ENCODE measurements at places on chromosomes 3 and 15.

DNA sequence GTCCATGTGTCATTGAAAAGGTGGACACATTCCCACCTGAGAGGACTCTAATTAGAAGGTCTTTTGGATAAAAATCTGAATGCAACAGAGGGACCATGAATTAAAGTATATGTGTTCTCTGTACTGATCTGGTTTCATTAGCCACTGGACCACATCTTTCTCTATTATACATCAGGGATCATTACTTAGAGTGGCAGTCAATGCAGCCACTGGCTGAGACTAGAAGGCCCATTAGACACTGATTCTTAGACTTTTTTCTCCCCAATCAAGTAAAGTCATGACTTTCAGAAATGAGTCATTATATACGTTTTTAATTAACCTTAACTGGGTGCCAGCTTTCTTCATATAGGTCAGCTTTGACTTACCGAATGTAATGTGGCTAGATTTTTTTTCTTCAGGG, 550.8 kb upstream of the CFAP20DC start:
- DNase-seq: no peak

GRCh38 chr3:126414961-126415660, 20.4 kb downstream of the CFAP100 start:
- DNase-seq: no peak

DNA sequence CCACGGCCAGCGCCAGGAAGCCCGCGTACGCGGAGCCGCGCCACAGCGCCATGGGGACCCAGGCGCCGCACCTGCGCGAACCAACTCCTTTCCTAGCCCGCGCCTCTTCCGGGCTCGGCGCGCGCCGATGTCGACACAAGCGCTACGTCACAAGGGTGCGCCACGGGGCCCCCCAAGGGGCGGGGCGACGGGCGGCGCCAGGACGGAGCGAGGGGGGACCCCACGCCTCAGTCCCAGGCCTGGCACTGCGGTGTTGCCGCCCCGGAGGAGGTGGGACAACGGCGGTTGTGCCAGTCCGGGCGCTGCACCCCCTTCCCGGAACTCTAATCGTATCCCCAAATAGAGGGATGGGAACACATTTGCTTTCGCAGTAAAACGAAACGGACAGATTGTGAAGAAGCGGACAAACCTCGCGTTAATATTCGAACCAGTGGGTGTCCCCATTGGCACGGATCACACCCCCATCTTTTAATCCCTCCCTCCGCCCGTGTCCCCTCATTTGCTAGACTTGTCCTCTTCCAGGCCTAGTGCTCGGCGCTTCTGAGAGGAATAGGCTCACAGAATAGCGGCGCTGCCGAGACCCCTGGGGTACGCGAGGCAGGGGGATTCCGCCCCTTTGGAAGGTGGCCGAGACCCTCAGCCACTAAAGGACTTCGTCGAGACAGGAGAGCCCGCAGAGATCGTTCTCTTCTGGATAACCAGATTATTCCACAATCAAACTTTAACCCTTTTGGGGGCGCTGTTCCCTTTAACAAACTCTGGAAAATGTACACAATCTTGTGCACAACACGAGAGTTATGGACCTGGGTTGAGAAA, at the start of gene ADPGK:
Gene ADPGK, minus strand, starts transcription at position 119 of the 816 bp plus-strand sequence. Its CDS starts 67 bp downstream, at position 52.
- peak; percentile 98 for DNase-seq

DNA sequence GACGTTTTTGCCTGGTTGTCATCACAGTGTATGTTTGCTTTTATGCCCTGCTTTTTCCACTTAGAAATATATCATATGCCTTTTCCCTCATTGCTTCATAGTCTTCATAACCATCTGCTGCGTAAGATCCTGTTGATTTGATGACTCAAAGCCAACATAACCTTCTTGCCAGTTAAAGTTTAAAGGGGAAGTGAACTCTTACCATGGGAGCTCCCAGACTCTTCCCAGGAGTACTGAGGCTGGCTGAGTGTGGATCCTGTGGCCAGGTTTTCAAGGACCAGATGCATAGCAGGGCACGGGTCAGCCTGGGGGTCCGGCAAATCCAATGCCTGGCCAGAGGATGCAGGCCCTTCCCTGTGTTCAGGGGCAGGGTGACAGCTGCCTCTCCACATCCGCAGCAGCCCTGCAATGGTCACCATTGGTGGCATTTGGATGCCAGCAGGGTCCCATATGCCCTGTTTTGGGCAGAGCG, 42.0 kb upstream of the SACM1L start:
- DNase-seq: peak; percentile 87

- no peak for DNase-seq
Measured at GRCh38 chr15:36053746-36054145, 507.8 kb upstream of the DPH6 start.

- peak; percentile 11 for DNase-seq
Measured at GRCh38 chr15:27028858-27029477, 58.0 kb downstream of the GABRG3 start.

- no peak for DNase-seq
Measured at GRCh38 chr3:111727843-111728565, 131.1 kb upstream of the PHLDB2 start.

DNA sequence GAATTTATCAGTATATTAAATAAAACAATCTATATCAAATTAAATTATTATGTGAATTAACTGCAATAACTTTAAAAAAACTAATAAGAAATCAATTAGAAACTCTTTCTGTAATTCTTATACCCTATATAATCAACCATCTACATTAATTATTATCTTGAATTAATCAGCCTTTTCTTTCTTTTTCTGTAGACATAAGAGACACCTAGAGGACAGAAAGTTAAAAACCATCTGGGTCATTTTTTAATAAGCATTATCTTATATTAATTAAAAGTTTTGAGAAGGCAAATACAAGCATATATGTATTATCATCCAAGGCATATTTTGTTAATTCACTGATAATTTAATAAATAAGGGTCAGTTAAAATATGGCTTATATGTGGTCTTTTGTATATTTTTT, 24.2 kb upstream of the SLC25A26 start:
- DNase-seq: peak; percentile 26

- DNase-seq: no peak
Measured at GRCh38 chr15:57692709-57693108, 13.8 kb upstream of the POLR2M start.

GRCh38 chr3:103609472-103609871, 1174.7 kb downstream of the ZPLD1 start:
- no peak for DNase-seq

DNA sequence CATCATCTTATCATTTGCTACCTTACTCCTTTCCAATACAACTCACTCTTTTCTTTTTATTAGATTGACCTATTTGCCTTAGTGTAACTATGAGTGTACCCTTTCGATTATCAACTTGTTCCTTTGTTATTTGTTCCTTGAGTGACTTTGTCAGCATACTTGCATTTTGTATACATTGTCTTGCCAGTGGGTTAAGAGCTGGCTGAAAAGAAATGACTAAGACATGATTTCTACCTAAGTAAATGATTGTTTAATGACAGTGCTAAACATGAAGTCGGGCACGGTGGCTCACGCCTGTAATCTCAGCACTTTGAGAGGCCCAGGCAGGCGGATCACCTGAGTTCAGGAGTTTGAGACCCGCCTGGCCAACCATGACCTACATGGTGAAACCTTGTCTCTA, 1042.3 kb downstream of the TBL1XR1 start:
- no peak for DNase-seq
